LHCN-M2 (cell line): ENCODE measurements at places on chromosomes 11 and 22. TPM values are rescaled to one million over a fixed set of nuclear protein-coding genes. Genes with fewer than 3 reads are reported as not detected.

Gene CABP4
- 1.2 and 3.1 TPM in 2 replicates for total RNA-seq

Gene GLYATL2
- total RNA-seq: 1.1 and 1.2 TPM in 2 replicates

Gene IGSF22
- not detected in 2 replicates for total RNA-seq

Gene NOX4
- 2.2 TPM in 1 of 2 replicates, not detected in the other for total RNA-seq

Gene PLAAT2
- not detected in 2 replicates for total RNA-seq

Gene TRIM49
- total RNA-seq: not detected in 2 replicates

Gene ENDOD1
- 26.8 and 30.0 TPM in 2 replicates for total RNA-seq

Gene BIK
- total RNA-seq: not detected in 2 replicates

Gene MRGPRF
- 0.38 and 0.63 TPM in 2 replicates for total RNA-seq

Gene POLR2L
- 91.8 and 146 TPM in 2 replicates for total RNA-seq

Gene SLC6A5
- not detected in 2 replicates for total RNA-seq

Gene DNAJC24
- 16.3 and 18.9 TPM in 2 replicates for total RNA-seq

Gene CFAP300
- 4.3 and 6.7 TPM in 2 replicates for total RNA-seq
